ENCODE measurements at places on chromosomes 6 and 20.

DNA sequence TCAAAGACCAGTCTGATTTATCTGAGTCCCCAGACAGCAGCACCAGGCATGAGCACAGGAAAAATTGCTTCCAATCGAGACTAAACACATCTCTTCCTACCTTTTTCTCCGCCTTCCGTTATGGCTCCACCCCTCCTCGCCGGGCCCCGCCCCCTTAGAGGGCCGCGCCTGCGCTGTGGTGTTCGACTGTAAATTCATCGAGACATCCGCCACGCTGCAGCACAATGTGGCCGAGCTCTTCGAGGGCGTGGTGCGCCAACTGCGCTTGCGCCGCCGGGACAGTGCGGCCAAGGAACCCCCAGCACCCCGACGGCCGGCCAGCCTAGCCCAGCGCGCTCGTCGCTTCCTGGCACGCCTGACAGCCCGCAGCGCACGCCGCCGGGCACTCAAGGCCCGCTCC, 8.9 kb downstream of the REM1 start:
- no peak for DNase-seq

- DNase-seq, result no peak
Measured at GRCh38 chr6:140670021-140670420, 1295.6 kb upstream of the CITED2 start.

DNA sequence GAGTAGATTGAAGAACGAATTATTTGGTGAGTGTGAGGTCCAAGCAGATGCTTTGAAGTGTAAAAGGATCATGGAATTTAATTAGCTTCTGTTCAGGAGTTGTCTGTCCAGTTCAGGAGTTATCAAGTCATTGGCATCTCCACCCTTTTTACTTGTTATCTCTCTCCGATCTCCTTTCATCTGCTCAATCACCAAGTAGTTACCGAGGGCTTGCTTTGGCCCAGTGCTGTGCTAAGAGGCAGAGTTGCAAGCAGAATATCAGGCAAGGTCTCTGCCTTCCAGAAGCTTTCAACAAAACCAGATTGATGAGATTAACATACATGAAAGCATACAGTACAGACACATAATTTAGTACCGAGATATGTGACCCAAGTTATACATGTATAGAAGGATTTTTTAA, 10.2 kb upstream of the TNFRSF21 start:
- no peak for DNase-seq

- DNase-seq, result no peak
Measured at GRCh38 chr20:8740265-8740664, 328.6 kb upstream of the PLCB4 start.

DNA sequence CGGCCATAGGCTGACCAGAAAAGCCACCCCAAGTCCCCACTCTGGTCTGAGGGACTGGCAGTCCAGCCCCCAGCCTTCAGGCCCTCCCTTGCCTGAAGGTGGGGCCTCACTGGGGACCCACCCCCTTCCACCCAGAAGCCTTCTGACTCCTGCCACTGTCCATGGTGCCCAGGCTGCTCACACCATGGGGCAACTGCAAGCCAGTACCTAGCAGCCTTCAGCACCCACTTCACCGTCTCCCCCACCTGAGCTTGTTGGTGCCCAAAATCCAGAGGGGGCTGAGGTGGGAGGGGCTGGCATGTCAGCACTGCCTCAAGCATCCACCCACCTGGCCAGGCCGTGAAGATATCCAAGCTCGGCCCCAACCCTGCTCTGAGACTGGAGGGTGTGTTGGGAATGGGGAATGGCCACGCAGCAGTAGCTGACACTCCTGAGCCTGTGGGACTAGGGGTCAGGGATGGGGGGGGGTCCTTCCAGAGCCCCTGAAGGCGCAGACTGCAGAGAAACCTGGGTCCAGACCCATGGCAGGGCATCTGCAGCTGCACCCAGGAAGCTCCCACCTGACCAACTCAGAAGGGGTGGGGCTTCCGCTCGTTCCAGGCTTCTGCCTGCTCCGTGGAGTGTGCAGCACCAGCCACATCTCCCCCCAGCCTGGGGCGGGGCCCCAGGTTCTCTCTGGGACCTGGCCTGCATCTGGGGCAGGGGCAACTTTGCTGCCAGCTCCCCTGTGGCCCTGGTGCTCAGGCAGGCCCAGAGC, 942.1 kb upstream of the EPHA7 start:
- DNase-seq, result no peak

DNA sequence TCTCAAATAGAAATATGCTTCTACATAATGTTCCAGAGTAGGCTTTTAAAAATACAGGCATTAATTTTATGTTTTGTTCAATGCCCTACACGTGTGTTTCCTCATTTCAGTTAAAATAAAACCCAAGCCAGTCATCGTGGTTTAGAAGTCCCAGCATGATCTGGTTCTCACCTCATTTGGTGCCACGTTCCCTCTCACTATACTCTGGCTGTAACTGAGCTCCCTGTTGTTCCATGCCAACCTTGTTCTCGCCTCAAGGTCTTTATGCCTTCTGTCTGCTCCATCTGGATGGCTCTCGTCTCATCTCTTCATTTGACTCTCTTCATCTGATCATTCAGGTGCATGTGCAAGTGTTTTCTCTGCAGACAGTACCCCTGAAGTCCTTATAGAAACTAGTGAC, 32.6 kb downstream of the HDGFL1 start:
- DNase-seq, result no peak

- no peak for DNase-seq
Measured at GRCh38 chr6:16361121-16361520, 122.7 kb downstream of the GMPR start.

- no peak for DNase-seq
Measured at GRCh38 chr6:31861919-31862343, 690 bp downstream of the NEU1 start.

- no peak for DNase-seq
Measured at GRCh38 chr20:1062334-1063010, 55.9 kb upstream of the PSMF1 start.

- DNase-seq, result no peak
Measured at GRCh38 chr6:142824426-142824825, 120.5 kb downstream of the HIVEP2 start.

GRCh38 chr6:79137671-79138070, 59.6 kb upstream of the PHIP start:
- DNase-seq, result no peak

GRCh38 chr6:129112591-129112990, 229.7 kb downstream of the LAMA2 start:
- DNase-seq, result no peak

DNA sequence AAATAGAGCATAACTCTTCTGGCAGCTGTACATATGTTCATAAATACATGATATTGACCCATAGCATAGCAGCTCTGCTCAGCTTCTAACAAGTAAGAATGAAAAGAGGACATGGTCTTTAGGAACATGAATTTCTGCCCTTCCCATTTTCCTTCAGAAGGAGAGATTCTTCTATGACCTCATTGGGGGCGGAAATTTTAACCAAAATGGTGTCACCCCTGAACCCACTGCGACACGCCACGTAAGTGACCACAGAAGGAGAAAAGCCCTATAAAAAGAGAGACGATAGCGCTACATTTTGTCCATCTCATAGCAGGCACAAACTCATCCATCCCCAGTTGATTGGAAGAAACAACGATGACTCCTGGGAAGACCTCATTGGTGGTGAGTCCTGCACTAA, at the start of gene IL17A:
Gene IL17A, plus strand, starts transcription at position 301 of the 400 bp plus-strand sequence. Its CDS starts 57 bp downstream, at position 358.
- DNase-seq, result no peak

All from NT2/D1 (cell line).